ENCODE measurements at places on chromosomes 7 and 10.

DNA sequence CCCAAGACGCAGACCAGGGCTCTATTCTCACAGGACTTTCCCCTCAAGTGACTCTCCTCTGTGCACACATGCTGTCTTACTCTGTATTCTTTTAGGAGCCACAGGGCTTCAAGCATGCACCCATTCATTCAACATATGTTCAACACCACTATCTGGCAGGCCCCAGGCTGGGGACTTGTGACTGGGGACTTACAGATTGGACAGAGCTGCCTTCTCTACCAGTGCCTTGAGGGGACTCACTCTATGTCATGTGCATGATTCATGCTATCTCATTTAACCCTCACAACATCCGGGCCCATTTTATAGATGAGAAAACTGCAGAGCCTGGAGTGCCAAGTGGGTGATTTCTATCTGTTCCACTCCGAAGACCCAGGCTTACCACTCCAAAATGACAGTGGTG, 34.3 kb downstream of the MYL10 start:
- DNase-seq, result no peak

GRCh38 chr7:18698258-18698734, 202.7 kb downstream of the HDAC9 start:
- no peak for DNase-seq

DNA sequence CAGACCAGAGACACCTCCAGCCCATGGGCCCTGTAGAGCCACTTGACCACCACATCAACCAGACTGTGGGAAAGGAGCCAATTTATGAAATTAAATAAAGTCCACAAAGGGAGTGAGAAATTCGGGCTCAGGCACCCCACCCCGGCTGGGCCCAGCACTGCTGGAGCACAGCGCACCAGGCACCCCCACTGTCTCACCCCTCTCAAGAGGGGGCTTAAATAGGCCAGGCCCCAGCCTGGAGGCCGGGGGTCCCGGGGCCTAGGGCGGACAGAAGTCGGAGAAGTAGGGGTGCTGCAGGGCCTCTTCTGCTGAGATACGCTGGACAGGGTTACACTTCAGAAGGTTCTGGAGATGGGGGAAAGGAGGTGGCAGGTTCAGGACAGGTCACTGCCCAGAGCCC, 3.9 kb downstream of the CDK5 start:
- no peak for DNase-seq

DNA sequence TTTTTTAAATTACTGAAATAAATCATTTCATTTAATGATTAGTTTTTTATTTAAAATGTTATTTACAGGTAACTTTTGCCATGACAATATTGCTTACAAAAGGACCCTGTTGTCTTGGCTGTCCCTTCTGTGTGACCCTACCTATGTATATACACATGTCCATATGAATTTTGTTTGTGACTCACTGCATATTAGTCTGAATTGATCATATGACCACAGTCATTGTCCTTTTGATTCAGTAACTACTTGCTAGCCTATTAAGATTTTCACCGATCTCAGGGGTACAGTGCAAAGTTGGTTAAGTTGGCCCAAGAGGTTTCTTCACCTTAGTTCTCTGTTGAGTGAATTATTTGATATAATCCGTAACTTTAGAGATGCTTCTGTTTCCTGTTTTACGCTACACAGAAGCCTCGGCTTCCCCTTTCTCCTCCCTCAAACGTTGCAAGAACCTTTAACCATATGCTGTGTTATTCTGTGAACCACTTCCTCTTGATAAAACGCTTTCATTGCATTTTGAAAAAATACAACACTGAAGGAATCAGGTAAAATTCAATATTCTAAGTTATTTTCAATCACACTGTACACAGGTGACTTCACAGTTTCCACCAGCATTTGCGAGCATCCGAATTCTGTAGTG, 43.9 kb downstream of the APBB1IP start:
- no peak for DNase-seq

DNA sequence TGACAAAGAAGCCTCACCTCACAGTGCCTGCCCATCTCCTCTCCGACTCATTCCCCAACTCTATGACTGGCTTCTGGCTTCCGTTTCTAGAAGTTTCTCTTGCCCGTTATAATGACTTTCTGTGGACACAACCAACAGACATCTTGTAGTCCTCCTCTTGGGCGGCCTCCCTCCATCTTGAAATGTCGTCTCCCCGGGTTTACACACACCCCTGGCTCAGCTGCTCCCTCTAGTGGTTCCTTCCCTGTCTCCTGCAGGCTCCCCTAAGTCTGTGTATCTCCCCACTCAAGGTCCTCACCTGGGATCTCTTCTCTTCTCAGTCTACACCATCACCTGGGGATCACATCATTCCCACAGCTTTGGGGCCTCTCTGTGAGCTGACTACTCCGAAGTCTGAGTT, 123.4 kb upstream of the NEBL start:
- no peak for DNase-seq

- no peak for DNase-seq
These were observed 22.5 kb downstream of the CFAP43 start for GRCh38 chr10:104209575-104210198.

GRCh38 chr10:191703-192518, 56.7 kb downstream of the ZMYND11 start:
- DNase-seq, result no peak

GRCh38 chr10:3635211-3635671, 149.8 kb downstream of the KLF6 start:
- no peak for DNase-seq

GRCh38 chr10:132558516-132559413, 21.2 kb downstream of the INPP5A start:
- DNase-seq, result no peak

GRCh38 chr10:69319841-69320316, 41.6 kb downstream of the HK1 start:
- no peak for DNase-seq

DNA sequence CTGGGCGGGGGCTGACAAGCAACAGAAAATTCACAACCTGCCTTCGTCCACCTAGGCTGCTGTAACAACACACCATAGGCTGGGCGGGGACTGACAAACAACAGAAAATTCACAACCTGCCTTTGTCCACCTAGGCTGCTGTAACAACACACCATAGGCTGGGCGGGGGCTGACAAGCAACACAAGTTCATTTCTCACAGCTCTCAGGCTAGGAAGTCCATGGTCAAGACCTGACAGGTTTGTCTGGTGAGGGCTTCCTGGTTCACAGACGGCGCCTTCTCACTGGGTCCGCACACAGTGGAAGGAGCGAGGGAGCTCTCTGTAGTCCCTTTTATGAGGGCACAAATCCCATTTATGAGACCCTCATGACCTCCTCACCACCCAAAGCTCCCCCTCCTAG, 52.2 kb downstream of the DIP2C start:
- DNase-seq, result no peak

DNA sequence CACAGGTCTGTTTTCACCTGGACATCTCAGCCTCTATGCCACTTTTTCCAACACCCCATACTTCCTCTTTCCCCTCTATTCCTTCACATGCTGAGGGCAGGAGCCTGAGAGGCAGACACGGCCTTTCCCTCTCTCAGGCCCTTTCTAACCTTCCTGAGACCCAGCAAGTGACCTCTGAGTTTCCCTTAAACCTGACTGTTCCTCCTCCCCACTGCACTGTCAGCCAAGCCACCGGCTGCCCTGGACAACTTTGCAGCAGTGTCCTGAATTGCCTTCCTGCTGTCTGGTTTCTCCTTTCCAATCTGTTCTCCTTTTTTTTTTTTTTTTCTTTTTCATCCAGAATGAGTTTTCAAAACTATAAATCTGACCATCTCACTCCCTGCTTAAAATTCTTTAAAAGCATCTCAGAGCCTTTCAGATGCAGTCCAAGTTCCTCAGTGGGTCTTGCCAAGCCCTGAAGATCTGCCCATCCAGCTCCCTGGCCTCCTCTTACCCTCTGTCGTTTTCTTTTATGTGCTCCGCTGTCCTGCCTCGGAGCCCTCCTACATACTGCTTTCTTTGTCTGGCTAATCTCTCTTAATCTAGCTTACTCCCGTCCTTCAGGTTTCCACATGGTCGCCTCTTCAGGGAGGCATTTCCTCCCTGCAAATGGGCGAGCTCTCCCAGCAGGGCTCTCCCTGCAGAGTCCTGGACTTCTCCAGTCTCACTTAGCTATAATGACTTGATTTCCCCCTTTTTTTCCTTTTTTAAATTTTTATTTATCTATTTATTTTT, 30.5 kb downstream of the SLC13A4 start:
- no peak for DNase-seq

DNA sequence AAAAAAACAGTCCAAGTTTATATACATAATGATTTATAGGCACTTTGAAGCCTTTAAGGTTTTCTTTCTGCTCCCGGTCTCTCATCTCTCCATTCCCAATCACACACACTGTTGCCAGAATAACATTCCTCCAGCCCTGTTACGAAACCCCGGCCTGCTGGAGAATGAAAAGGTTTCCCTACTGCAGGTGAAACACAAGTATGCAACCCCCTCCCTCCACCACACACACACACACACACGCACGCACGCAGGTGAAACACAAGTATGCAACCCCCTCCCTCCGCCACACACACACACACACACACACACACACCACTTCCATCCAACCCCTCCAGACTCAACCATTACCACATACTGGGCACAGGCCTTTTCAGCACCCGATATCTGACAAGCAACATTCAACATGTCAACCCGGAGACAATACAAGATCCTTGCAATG, 87.5 kb downstream of the PARD3 start:
- no peak for DNase-seq

GRCh38 chr10:116278846-116279245, 5.8 kb upstream of the GFRA1 start:
- no peak for DNase-seq

DNA sequence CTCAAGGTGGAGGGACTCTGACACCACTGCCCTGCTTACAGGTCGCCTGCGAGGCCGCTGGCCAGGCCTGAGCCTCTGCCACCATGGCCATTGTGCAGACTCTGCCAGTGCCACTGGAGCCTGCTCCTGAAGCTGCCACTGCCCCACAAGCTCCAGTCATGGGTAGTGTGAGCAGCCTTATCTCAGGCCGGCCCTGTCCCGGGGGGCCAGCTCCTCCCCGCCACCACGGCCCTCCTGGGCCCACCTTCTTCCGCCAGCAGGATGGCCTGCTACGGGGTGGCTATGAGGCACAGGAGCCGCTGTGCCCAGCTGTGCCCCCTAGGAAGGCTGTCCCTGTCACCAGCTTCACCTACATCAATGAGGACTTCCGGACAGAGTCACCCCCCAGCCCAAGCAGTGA, 2.8 kb downstream of the LZTS2 start:
- DNase-seq, result no peak

DNA sequence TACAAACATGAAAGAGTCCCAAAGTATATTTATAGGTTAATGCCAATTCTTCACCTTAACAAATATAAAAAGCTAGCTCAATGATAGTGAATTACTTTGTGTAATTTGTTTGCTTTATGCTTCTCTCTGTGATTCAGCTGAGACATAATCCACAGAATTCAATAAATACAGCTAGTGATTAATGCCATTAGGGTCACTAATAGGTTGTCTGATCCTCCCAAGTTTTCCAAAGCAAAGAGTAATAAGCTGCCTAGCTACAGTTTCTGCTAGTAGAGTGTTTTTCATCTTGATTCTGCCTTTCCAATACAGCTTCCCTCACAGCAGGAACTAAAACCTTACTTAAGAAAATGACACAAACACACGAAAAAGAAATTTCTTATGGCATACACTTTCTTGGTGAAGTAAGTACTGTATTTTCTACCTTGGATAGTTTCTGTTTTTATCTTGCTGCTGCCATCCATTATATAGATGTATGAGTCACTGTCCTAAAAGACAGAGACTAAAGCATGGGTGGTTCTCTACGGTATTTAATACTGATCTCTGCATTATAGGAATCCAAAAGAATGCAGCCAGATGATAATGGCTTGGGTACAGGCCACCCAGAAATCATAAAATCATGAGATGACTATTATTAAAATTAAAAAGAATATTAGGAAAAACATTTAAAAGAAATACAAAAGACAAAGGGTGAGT, 170.0 kb downstream of the TPK1 start:
- no peak for DNase-seq

Measured in T-helper 1 cell (primary cell).